NCI-H1436 treated with DMSO at 0.1 percent for 48 hours (cell line): ENCODE measurements at places on chromosomes 1 and 21.

GRCh38 chr21:37550157-37550556, 183.6 kb downstream of the DYRK1A start:
- DNase-seq = no peak

DNA sequence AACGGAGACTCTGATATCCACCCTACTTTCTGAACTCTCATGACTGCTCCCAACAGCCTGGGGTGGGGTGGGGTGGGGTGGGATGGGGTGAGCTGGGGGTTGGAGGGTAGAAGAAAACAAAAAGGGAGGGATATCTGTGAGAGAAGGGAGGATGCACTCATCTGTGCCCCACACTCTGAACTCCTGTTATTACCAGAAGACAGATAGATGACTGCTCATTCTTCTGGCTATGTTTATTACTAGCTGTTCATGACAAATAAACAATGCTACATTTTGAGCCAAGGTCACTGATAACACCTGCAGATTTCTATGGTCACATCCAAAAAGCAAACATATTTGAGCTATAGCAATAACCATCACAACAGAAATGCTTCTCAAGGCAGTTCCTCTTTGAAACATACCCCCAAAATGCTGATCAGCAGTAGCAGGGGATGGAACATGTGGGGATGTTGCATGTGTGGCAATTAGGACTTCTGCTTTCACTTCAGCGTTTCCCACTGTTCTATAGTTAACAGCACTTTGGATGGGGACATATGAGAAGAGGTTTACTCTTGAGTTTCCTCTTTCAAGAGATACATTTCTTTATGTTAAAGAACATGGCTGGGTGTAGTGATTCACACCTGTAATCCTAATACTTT, 43.3 kb downstream of the GPR3 start:
- no peak for DNase-seq

DNA sequence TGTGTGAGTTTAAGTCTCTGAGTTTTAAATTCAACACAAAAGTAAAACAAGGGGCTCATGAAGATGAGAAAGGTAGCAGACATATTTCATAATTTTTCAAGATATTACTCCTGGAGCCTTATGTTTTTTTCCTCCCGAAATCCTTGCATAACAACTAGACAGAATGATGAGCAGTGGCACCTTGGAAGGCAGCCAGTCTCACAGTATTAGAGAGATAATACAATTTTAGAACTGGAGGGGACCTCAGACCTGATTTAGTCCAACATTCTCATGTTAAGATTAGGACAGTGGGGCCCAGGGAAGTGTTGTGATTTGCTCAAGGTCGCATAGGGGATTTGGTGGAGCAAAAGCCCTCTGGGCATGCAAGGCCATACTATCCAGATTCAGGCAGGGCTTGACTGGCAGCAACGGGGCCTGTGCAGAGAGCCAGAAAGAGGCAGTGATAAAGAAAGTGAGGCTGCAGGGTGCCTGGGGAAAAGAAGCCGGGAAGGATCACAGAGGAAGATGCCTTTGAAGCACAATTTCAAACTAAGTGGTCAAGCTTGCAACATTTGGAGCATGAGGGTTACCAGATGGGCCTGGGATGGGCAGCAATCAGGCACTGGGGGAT, 31.4 kb upstream of the BCL9 start:
- DNase-seq = no peak

DNA sequence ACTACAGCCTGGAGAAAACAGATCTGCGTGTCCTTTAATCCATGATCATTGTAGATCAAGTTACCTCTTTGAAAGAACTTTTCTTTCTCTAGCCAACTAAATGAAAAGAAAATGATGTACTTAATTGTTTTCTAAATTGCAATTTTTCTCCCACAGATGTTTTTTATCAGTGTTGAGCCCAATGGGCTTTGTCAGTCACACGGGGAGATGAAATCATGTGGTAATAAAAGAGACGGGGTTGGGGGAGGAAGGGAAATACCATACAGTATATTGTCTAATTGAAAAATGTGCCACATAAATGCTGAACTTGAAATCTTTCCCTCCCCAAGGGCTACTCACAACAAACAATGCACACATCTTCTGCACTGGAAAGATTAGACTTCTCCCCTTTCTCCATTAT, 58.4 kb downstream of the NTMT2 start:
- no peak for DNase-seq

GRCh38 chr1:181423301-181423918, 59.9 kb upstream of the CACNA1E start:
- DNase-seq = no peak

- DNase-seq = no peak
Observed at GRCh38 chr1:119316870-119317416, 51.6 kb upstream of the HAO2 start.

DNA sequence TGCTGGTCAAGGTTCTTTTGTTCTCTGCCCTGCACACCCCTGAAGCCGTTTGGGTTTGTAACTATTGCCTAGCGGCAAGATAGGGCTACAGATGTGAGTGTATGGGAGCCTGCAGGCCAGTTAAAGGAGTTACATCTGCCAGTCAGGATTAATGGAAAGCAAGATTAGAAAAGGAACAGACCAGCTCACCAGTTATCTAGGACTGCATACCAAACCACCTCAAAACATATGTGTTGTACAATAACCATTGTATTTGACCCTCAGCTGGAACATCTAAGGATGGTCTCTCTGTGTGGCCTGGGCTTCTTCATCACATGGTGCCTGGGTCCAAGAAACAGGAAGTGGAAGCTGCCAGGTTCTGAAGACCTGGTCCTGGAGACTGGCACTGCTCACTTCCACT, 52.5 kb upstream of the FBXO28 start:
- DNase-seq = no peak

GRCh38 chr1:58717979-58718378, 18.1 kb upstream of the MYSM1 start:
- no peak for DNase-seq
